Omental fat pad (tissue), 4 donors: ENCODE measurements at places on chromosomes 2 and 18. TPM values are rescaled to one million over a fixed set of nuclear protein-coding genes. Genes with fewer than 3 reads are reported as not detected.
A peak's percentile ranks its signal among the peaks of the same experiment; 100 is the strongest.

Gene FAM117B
- total RNA-seq: 1.7 TPM

Gene CFAP65
- not detected for total RNA-seq

Gene ST3GAL5
- total RNA-seq: 68.8 TPM

Gene UGT1A8
- total RNA-seq: not detected

Gene DTYMK
- 31.7 TPM for total RNA-seq

Gene FAM124B
- total RNA-seq: 17.0 TPM

Gene REEP1
- total RNA-seq: 4.1 TPM

Gene CD8B2
- total RNA-seq: not detected

- no peak for DNase-seq
These were observed 1.6 kb downstream of the SMAD7 start for GRCh38 chr18:48949050-48949605.

GRCh38 chr2:200086911-200087310 is 131.5 kb downstream of the MAIP1 start:
- no peak for DNase-seq

- no peak for DNase-seq
These were observed 18.6 kb downstream of the TSPYL6 start for GRCh38 chr2:54237428-54237827.

DNA sequence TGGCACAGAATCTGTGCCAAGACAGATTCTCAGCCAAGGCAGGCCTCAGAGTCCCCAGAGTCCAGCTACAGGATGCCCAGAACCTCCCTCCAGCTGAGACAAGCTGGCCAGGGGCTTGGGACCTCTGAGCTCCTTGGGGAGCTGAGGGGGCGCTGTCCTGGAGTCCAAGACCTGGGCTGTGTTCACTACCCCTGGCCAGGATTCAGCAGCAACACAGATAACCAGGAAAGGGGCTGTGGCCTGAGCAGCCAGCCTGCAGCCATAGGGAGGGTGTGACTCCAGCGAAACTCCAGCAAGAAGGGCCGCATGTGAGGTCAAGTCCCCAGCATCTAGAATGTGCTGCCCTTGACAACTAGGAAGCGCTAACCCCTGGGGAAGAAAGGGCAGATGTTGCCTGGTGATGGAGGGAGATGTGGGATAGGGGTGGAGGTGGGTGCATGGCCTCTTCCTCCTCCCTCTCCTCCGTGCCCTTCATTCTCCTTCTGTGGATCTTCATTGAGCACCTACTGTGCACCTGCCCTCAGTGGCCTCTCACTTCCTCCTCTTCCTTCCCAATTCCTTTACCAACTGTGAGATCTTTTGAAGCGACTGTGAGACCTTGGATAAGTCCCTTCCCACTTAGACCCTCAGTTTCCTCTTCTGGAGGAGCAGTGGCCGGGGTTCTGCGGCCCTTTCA is 7.7 kb upstream of the ARID5A start:
- DNase-seq: no peak

DNA sequence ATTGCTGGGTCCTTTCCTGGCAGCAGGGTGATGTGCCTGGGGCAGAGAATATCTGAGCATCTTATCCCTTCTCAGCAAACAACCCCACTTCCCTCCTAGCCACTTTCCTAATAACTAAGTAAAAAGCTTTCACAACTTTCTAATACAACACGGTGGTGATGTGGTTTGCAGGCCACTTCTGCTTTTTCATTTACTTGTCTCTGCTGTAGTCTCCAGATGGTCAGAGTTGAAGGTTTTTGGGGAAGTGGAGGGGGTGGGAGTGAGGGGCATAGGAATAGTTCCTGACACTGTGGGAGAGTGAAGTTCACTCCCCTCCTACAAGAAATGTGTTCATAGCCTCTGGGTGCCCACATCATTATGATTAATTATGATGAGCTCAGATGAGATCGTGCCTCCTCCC is 11.6 kb downstream of the OXER1 start:
- no peak for DNase-seq

DNA sequence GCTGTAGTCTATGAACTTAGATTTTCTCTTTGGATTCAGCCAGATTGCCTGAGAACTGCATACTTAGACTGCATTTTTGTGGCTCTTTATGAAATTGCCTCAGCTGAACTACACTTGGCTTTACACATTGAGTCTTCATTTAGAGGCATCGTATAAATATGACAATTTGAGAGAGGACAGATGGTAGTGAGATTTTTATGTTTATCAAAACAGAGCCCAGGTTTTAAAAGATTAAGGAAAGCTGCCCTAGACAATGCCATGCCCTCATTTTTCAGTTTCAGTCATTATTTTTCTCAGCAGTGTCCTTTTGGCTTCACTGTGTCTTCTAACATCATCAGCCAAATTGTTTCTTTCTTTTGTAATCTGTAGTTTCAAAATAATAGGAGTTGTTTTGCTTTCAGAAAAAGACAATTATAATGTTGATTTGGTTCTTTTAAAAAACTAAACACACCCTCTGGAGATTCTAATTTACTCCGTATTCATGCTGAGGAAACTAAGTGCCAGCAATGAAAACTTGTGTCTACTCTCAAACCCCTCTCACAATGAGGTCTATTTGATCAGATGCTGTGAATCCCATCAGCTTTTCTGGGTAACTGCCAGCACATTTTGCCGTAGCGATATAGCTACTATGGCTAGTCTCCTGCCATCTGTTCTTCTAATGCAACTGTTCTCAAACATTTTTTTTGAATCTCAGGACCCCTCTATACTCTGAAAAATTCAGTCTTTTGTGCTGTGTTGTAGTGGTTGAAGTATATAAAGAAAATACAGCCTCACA is 46.2 kb downstream of the TWSG1 start:
- DNase-seq: no peak

GRCh38 chr18:12023375-12023774 is 42.1 kb downstream of the IMPA2 start:
- no peak for DNase-seq

GRCh38 chr2:69565431-69565839 is 78.1 kb downstream of the AAK1 start:
- DNase-seq: peak; percentile 54

DNA sequence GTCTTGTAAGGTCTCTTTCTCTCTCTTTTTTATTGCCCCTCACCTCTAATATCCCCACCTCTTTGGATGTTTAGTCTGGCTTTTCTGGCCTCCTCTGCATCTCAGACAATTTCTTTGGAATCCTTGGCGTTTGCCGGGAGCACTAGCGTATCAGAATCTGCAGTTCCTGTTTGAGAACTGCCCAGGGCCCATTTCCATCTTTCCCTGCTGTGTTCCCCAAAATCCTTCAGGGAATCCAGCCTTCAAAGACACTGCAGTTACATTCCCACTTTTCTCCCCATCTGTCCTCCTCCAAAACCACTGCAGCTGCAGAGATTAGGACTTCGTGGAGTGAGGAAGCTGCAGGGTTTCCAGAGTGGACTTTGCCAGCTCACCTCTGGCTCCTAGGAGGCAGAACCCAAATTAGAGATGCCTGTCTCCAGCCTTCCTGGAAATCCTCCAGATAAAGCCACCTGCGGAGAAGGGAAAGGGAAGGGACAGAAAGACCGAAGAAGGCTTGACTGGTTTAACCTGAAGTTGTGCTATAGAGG is 2.7 kb downstream of the VSNL1 start:
- no peak for DNase-seq

DNA sequence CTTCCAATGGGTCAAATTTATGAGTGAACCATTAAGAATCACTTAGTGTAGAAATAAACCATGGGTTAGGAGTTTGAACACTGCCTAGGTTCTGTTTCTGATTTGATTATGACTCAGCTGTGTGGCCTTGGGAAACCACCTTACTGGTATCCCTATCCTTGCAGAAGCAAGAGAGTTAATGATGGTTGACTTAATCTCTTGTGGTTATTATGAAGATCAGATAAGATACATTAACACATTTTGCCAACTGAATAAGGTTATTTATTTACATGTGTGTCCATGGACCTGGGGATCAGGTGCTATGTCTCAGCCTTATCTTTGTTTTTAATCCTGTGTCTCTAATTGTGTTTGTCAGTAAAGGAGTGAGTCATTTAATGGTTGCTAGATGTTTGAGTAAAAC is 5.4 kb upstream of the KCNJ13 start:
- DNase-seq: no peak

GRCh38 chr2:121133551-121134319 is 151.3 kb downstream of the TFCP2L1 start:
- DNase-seq: no peak

GRCh38 chr2:239593455-239593854 is 192.6 kb upstream of the HDAC4 start:
- DNase-seq: peak; percentile 2

DNA sequence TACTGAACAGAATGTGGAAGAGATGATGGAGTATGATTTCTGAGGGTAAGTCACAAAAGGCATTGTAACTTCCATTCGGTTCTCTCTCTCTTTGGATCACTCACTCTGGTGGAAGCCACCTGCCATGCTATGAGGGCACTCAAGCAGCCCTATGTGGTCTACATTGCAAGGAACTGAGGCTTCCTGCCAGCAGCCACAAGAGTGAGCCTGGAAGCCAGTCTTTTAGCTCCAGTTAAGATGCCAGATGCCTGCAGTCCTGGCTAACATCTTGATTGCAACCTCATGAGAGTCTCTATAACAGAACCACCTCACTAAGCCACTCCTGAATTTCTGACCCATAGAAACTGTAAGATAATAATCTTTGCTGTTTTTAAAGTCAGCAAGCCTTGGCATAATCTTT is 935.7 kb downstream of the LRP1B start:
- no peak for DNase-seq

GRCh38 chr2:85308896-85309555 is 18.8 kb downstream of the TGOLN2 start:
- DNase-seq: no peak

GRCh38 chr2:58906081-58906645 is 665.0 kb upstream of the FANCL start:
- DNase-seq: no peak

GRCh38 chr18:9612215-9612830 is 2.0 kb downstream of the PPP4R1 start:
- no peak for DNase-seq

DNA sequence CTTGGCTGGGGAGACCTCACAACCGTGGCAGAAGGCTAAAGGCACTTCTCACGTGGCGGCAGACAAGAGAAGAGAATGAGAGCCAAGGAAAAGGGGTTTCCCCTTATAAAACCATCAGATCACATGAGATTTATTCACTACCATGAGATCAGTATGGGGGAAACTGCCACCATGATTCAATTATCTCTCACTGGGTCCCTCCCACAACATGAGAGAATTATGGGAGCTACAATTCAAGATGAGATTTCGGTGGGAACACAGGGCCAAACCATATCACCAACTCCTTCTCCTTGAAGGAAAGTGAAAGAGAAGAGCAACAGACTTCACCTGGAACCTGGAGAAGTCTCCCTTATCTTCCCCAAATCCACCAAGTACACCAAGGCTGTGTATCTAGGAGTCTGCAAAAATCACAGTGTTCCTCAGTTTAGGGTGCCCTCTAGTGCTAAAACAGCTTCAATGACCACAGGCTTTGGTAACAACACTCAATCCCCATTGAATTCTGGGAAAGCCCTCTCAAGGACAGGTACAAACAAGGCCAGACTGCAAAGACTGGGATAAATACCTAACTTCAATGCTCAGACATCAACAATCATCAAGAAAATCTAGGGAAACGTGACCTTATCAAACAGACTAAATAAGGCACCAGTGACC is 148.8 kb upstream of the SRD5A2 start:
- DNase-seq: no peak

DNA sequence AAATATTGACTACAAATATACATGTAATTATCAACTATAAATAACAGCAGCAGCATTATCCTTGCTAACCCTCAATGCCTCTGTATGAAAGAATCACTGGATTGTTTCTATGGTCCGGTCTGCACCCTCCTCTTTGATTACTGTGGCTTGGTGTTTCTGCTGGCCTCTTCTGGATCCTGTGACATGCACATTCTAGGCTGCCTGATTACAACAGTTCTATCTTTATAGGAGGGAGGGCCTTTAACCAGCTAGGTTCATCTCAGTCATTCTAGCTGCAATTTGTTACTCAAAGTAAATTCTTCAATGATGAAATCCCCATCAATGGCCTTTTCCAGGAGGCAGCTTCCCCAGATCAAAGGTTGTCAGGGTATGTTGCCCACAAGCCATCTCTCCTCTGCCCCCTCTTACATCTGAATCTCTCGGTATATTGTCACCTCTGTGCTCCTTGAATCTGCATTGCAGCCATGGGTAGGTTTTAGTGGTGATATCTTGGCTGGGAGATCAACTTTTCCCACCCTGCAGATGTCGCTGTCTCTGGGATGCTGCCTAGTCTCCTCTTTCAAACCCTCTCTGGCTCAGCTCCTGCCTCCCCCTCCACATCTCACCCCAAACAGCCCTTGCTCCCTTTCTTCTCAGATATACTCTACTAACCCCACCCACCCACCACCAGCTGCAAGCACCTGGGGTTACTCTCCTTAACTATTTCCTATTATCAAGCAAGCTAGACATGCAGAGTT is 106.2 kb upstream of the BZW1 start:
- DNase-seq: no peak

DNA sequence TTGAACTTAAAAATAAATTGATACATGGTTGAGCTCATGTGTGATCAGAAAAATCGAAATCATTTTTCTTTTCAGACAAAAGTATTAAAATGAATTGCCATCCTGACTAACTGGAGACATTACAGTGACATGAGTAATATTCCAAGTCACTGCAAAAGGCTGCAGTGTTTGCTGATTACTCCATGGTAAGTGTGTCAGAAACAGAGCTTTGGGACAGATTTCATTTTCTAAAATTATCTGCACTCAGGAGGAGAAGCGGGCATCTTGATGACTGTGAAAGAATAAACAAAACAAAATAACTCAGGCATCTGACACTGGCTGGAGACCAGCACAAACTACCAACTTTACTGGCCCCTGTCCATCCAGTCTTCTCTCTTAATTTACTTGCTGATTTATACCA is 312.3 kb upstream of the PIK3C3 start:
- no peak for DNase-seq

DNA sequence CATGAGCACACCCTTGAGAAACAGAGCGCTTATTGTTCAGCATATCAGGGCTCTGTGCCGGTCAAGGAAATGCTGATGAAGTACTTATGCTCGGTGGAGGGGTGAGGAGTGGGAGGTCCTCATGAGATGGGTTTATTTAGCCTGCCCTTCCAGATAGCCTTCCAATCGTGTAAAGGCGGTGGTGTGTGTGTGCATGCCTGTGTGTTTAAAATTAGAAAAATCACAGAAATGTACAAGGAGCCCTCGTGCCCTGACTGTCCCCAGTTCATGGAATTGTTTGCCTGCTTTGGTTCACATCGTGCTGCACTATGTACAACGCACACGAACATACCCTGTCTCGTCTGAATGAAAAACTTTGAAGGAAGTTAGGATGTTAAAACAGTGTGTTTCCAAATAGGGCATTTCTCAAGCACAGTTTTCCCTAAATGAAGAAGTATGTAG is 158.6 kb downstream of the AQP4 start:
- no peak for DNase-seq

GRCh38 chr2:96393989-96394761 is 58.6 kb downstream of the NCAPH start:
- DNase-seq: no peak

GRCh38 chr2:201765799-201766198 is 14.9 kb downstream of the ALS2 start:
- DNase-seq: no peak

DNA sequence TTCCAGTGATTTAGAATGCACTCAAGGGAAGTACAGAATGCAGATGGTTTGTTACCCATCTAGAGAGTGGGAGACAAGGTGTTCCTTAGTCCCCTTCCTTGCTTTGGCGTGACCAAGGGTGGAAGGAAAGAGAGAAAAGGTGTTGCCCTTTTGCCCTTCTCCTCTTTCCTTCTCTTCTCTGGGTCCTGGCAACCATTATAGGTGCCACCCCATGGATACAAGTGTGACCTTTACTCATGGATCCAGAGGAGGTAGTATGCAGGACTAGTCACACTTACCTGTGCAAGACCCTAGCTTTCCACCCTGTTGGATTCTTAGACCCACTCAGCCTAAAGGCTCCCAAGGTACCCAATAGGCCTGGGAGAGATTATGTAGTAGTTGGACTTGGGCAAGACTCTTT is 11.6 kb upstream of the RBFA start:
- DNase-seq: no peak
